ENCODE measurements at places on chromosomes 5 and 9. TPM values are rescaled to one million over a fixed set of nuclear protein-coding genes. Genes with fewer than 3 reads are reported as not detected.

GRCh38 chr5:62038024-62038423 lies 268.0 kb upstream of the KIF2A start:
- DNase-seq: no peak

- DNase-seq: no peak
Observed at GRCh38 chr5:35675392-35675791, 57.7 kb downstream of the SPEF2 start.

FST gene
- total RNA-seq: 0.74 TPM

DNA sequence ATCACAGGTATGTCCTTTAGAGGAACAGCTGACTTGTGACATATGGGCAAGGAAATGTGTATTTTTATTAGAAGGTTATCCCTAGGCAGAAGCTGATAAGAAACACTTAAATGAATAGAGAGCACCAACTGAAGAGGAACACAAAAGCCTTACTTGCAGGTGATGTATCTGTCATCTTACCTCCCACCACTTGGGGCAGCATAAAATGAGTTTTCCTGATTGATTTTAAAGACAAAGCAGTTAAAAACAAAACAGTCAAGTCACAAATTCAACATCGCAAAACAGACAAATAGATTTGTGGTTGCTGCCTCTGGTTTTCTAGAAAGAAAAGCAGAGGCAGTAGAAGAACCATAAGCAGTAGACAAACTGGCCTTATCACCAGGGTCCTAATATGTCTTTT lies 302.4 kb upstream of the ZNF462 start:
- DNase-seq: no peak

DNA sequence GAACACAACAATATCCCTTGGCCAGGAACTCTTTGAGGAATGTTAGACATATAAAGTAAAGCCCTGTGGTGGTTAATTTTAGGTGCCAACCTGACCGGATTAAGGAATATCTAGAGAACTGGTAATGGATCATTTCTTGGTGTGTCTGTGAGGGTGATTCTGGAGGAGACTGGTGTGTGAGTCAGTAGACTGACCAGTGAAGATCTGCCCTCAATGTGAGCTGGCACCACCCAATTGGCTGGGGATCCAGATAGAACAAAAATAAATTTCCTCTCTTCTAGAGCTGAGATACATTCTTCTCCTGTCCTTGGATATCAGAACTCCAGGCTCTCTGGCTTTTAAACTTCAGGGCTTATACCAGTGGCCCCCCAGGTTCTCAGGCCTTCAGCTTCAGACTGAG lies 56.2 kb upstream of the TNPO1 start:
- DNase-seq: no peak

PCA3 gene
- 0.13 TPM for total RNA-seq
